ENCODE measurements at places on chromosomes 3 and 15. TPM values are rescaled to one million over a fixed set of nuclear protein-coding genes. Genes with fewer than 3 reads are reported as not detected.

ULK4 gene
- 10.8 TPM for total RNA-seq

MYZAP gene
- 8.3 TPM for total RNA-seq

LSMEM2 gene
- 2.7 TPM for total RNA-seq

SEMA3F gene
- 23.3 TPM for total RNA-seq

ANKUB1 gene
- not detected for total RNA-seq

DNA sequence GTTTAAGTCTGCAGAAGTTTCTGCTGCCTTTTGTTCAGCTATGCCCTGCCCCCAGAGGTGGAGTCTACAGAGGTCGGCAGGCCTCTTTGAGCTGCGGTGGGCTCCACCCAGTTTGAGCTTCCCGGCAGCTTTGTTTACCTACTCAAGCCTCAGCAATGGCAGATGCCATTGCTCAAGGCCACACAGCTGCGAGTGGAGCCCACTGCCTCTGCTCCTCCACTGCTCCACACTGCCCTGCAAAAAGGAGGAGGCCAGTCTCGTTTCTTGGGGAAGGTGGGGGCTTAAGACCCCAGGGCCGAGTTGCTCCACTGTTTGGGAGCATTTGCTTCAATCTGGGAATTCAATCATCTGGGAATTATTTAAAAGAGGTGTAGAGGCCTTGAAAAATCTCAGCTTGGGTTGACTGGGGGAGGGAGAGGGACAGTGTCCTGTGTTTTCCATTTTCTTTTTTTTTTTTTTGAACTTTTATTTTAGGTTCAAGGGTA is 144.6 kb upstream of the MEF2A start:
- DNase-seq = no peak

DNA sequence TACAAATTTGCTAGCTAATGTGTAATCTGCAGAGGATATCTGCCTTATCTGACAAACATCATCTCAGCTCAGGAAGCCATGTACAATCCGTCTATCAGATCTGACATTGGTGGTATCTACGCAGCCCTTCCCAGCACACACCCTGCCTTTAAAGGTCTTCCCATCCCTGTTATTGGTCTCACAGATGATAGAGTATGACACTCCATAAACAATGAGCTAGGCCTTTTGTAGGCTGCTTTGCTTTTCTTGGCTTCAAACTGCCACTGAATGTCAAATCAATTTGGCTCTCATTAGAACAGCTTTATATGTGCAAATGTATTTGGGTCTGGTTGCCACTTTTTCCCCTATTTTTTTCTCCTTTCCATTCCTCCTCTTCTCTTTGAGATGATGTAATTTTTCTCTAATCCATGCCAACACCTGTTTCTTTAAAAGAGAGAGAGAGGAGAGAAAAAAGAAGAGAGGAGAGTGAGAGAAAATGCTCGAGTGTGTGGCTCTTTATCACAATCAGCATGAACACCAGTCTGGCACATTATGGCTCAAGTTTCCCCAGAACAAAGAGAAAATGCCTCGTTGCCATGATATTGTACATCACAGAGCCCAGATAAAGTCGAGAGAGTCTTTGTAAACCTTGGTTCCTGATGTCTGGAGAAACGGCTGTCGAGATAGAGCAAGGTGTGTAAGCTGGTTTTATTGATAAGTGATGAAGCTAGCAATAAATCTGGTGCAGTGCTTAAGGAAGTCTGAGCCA is 80.8 kb upstream of the DPH6 start:
- no peak for DNase-seq

- DNase-seq = peak; percentile 46
These were observed 631 bp upstream of the CNBP start for GRCh38 chr3:129184396-129184657.

DNA sequence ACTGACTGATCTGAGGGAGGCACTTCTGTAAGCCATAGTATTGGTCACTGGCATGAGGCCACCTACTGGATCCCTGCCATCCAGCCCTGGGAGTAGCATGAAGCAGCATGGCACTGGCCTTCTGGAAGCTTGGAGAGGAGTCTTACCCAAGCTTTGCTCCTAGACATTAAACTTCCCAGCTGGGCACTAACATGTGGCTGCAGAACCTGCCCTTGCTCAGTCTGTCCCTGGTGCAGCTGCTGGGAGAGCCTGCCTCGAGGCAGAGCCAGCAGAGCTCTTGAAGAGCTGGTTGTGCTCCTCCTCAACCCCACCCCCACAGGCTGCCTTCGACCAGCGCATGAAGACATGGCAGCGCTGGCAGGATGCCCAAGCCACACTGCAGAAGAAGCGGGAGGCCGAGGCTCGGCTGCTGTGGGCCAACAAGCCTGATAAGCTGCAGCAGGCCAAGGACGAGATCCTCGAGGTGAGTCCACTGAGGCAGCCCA is 17.1 kb upstream of the SNX22 start:
- DNase-seq = no peak

DNA sequence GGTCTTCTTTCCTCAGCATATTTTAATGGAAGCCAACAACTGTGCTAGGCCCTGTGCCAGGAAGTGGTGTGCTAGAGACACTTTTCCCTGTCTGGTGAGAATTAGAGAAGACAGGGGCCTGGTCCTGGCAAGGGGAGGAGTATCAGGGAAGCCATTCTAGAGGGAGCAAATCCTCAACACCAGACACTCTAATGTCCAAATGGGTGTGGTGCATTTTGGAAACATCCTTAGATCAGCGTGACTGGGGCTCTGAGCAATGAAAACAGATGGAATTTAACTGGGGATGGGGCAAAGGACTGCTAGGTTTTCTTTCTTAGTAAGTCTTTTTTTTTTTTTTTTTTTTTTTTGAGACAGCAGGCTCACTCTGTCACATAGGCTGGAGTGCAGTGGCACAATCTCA is 7.7 kb upstream of the VPS18 start:
- DNase-seq = no peak

GRCh38 chr3:1346386-1346785 is 253.6 kb downstream of the CNTN6 start:
- no peak for DNase-seq

DNA sequence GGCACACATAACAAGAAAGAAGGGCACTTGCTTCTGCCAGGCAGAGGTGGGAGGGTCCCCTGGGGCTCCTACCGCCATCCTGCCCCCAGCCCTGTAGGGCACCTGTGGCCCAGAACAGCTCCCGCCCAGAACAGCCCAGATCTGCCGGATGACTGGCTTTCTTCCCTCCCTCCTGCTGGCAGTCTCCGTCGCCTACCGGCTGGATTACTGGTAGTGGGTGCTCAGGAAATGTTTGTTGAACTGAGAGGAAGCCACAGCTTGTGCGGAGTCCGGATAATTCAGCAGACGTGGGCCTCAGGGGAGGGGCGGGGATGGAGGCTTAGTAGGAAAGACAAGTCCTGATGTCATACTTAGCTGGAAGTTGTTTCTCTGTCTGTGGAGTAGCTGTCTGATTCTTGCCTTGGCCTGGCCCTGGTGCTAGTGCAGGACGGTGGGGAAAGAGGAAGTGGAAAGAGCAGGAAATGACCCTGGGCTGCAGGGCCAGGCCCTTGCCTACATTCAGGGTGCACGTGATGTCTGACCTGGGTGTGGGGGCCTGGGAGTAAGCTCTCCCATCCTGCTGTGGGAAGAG is 6.7 kb downstream of the CCDC9B start:
- peak; percentile 54 for DNase-seq

- DNase-seq = no peak
These were observed 65.4 kb downstream of the SERP1 start for GRCh38 chr3:150480877-150481276.

DNA sequence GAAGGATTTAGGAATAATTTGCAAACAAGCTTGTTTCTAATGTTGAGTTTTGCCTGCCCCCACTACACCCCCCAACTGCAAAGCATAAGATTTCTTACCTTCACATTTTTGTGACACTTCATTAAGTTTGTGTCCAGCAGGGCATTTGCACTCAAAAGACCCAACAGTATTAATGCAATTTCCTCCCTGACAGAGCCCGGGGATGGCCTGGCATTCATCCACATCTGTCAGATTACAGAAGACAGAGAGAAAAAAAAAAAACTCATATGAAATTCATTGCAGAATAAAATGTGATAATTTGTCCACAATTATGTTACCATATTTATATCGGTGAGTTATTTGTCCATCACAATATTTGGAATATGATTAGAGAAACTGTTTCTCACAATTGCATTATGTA is 111.5 kb downstream of the FBN1 start:
- DNase-seq = no peak

DNA sequence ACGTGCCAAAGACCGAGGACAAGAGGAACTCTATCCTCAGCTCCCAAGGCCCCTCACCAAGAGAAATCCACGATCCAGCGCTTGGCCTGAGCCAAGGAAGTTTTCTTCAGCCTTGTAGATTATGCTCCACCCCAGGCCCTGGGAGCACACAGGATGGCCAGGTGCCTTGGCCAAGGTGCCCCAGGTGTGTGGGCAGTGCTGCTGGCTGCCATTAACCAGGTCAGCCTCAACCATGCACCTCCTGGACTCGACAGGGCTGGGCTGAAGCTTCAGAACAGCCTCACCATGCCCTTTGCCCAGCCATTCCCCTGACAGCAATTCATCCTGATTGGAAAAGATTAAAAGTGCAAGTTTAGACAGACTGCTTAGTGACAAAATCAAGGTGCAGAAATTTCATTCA is 10.9 kb upstream of the MESP1 start:
- DNase-seq = no peak

- no peak for DNase-seq
These were observed 27.1 kb upstream of the PIK3CB start for GRCh38 chr3:138861798-138862197.
